Hypothalamus (tissue), 51 donors: ENCODE measurements at places on chromosomes 7 and 10.

GRCh38 chr10:100265821-100266485, 1.5 kb downstream of the CWF19L1 start:
- no peak for DNase-seq

GRCh38 chr10:130236711-130237110, 100.5 kb downstream of the GLRX3 start:
- DNase-seq, result no peak

DNA sequence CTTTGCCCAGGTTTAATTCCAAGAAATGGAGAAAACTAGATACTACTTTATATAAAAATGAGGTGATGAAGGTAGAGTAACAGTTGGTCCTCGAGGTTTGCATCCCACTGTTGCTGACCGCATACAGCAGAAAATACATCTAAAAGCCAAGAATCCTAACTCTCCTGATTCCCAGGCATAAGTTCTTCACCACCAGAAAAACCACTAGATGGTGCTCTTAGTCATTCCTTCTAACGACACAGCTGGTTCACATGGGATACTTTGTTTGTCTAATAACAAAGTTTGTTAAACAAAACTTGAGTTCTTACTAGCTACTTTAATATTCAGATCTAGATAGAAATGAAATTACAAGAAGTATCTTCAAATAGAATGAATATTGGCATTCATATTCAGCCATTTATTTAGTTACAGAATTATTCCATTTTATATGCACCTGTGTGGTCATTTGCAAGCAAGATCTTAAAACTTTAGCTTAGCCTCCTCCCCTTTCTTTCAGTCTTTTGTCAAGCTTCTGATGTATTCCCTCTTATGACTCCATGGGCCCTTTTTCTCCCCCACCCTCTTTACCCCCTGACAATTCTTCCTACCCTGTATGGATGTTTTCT, 54.1 kb upstream of the CYP26C1 start:
- DNase-seq, result no peak

- no peak for DNase-seq
Observed at GRCh38 chr7:92266415-92267241, 20.9 kb downstream of the ANKIB1 start.

- no peak for DNase-seq
Observed at GRCh38 chr7:1981201-1981877, 251.4 kb downstream of the MAD1L1 start.

- DNase-seq, result no peak
Observed at GRCh38 chr10:85604884-85605283, 761.7 kb downstream of the GRID1 start.

DNA sequence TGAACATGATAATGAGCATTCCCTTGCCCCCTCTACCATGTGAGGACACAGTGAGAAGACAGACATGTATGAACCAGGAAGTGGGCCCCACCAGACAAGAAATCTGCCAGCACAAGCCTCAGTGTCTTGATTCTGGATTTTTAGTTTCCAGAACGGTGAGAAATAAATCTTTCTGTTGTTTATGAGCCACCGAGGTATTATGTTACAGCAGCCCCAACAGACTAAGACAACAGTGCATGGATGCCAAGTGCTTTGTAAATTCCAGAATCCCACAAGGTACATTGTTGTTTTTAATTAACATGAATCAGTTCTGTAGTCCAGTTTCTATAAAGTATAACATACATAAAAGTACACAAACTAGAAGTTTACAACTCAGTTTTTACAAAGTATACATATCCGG, 162.2 kb downstream of the ARHGAP21 start:
- no peak for DNase-seq

DNA sequence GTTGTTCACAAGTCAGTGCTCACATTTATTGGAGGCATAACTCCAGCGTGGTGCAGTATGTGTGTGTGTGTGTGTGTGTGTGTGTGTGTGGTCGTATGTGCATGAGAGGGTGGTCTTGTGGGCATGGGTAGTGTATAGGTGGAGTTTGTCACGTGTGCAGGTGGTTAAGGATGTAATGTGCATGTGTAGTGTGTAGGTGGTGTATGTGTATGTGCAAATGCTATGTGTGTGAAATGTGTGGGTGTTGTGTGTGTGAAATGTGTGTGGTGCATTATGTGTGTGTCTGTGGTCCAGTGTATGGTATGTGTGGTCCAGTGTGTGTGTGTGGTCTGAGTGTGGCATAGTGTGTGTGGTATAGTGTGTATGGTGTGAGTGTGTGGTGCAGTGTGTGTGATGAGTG, 30.3 kb upstream of the PODXL start:
- DNase-seq, result no peak

- no peak for DNase-seq
Observed at GRCh38 chr7:132536654-132537395, 39.4 kb downstream of the PLXNA4 start.

DNA sequence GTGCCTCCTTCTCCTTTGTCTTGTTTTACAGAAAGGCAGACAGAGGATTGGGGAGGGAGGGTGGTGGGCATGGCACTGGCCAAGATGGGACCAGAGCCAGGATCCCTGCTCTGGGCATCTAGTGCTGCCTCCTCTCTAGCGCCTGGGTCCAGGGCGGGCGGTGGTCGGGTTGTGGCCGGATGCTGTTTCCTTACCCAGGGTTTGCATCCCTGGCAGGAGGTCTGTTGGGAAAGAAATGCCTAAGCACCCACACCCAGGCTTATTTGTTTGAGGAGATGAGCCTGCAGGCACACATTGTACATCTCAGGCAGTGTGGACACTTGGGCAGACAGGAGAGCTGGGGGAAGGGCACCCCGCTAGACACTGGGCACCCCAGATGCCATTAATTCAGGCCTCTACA, 102.3 kb upstream of the PCBD1 start:
- DNase-seq, result no peak

DNA sequence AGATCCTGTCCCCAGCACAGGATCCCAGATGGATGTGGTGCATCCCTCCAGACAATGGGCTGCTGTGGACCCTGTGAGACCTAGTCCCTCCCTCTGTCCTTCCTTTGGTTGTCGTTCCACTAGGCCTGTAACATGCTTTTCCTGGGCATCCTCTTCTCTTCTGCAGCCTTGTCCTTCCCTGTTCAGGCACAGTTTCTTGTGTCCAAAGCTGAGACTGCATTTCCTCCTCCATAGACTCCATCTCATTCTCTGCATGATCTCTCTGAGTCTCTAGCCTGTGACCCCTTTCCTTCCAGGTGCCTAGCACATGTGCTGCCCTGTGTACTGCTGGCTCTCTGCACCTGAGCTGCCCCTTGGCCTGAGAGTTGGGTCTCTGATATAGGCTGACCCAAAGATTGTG, 293.5 kb upstream of the IGFBP3 start:
- DNase-seq, result no peak

GRCh38 chr10:47133871-47134570, 166.0 kb upstream of the GDF10 start:
- no peak for DNase-seq

DNA sequence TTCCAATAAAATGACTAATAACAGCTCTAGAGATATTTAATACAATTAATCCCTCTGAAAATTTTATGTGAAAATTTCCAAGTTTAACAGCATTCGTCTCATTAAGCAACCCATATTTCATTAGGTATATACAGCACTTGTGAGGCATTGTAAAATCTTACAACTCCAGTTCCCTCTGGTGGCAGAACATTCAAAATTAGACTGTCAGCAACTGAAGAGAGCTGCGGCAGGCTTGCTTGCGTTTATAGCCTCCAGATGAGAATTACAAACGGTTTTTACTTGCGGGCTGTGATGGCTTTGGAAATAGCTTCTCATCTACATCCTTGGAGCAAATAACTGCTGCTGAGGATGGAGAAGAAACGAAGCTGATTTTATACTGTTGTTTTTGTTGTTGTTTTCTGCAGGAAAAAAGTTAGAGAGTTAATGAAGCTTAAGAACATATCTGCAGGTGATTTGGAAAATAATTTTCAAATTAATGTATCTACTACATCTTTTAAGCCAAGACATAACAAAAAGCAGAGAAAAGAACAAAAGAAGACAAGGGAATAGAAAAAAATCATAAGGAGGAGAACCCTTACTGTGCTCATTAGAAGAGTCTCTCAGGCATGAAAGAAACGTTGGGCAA, 171.3 kb downstream of the MAGI2 start:
- DNase-seq, result no peak

GRCh38 chr7:15757041-15758000, 70.8 kb upstream of the MEOX2 start:
- DNase-seq, result no peak

DNA sequence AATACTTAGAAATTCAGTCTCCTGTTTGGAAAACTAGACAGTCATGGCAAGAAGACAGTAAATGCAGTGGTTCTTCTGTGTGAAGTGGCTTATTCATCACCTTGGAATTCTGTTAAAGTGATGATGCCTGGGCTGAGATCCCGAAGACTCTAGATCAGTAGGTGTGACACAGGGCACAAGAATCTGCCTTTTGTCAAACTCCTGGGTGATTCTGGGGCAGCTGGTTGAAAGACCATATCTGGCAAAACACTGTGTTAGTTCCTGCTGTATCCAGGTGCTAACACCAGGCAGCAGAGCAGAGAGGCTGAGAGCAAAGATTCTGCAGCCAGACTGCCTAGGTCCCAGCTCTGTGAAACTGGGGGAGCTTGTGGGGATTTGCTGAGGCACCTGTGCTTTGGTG, 26.5 kb downstream of the MRC1 start:
- no peak for DNase-seq

- no peak for DNase-seq
Observed at GRCh38 chr10:131934769-131935168, 34.0 kb downstream of the PPP2R2D start.

GRCh38 chr10:21791276-21791675, 212.3 kb downstream of the DNAJC1 start:
- no peak for DNase-seq

- no peak for DNase-seq
Observed at GRCh38 chr10:92729886-92730285, 40.1 kb downstream of the HHEX start.

- no peak for DNase-seq
Observed at GRCh38 chr10:21889477-21890275, 113.9 kb downstream of the DNAJC1 start.

DNA sequence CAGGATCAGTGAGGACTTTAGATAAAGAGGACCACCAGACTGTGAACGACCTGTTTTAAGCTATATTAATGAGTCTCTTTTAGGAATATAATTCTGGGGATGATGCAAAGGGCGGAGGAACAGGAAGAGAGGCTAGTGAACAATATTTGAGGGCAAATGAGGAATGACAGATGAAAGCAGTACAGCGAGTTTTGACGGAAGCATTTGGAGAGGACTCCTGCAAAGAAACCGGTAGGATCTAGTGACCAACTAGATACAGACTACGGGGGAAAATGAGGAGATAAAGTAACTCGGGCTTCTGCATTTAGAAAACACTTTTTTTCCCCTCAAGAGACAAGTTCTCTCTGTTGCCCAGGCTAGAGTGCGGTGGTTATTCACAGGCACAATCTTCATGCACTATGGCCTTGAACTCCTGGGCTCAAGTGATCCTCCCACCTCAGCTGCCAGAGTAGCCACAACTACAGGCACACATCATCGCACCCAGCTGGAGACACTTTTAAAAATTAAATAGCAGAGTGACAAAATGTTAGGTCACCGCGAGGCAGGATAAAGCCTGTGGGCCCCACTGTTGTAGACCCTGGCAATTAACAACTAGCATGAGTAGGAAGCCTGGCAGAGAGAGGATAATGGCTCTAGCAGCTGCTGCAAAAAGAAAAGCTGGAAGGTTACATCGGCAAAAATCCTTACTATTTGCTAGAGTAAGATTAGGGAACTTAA, 143.2 kb downstream of the SRPK2 start:
- DNase-seq, result no peak

GRCh38 chr10:94288361-94289101, 74.2 kb downstream of the NOC3L start:
- DNase-seq, result no peak

GRCh38 chr10:107477266-107477665, 312.8 kb upstream of the SORCS1 start:
- no peak for DNase-seq

GRCh38 chr7:20158684-20159083, 58.5 kb downstream of the MACC1 start:
- DNase-seq, result peak; percentile 5

GRCh38 chr10:70902661-70903261, 14.4 kb upstream of the PCBD1 start:
- no peak for DNase-seq

GRCh38 chr7:112866424-112866823, 76.2 kb upstream of the TMEM168 start:
- no peak for DNase-seq
